Pulmonary artery endothelial cell (primary cell): ENCODE measurements at places on chromosomes 12 and 14. TPM values are rescaled to one million over a fixed set of nuclear protein-coding genes. Genes with fewer than 3 reads are reported as not detected.

Gene CCDC184
- 0.07 and 0.14 TPM in 2 replicates for total RNA-seq

Gene BRI3BP
- total RNA-seq, result 5.8 and 9.2 TPM in 2 replicates

Gene OR10G2
- not detected in 2 replicates for total RNA-seq

Gene AQP6
- 0.04 TPM in 1 of 2 replicates, not detected in the other for total RNA-seq
